ENCODE measurements at places on chromosomes 11 and 22.

DNA sequence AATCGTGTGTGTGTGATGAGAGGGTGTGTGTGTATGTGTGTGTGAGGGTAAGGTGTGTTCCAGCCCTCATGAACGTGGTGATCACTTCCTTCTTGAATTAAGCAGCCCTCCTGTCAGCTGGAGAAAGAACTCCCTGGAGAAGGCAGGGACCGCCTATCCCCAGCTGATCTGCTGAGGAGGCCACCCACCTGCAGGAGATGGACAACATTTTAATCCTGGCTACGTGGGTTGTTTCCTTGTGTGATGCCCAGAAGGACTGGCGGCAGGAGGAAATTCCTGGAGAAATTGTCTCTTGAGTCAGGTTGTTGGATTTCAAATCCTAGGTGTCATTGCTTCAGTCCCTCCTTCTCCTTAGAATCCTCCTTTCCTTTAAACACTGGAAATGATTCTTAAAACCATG is 878.8 kb downstream of the NTM start:
- DNase-seq, result no peak

DNA sequence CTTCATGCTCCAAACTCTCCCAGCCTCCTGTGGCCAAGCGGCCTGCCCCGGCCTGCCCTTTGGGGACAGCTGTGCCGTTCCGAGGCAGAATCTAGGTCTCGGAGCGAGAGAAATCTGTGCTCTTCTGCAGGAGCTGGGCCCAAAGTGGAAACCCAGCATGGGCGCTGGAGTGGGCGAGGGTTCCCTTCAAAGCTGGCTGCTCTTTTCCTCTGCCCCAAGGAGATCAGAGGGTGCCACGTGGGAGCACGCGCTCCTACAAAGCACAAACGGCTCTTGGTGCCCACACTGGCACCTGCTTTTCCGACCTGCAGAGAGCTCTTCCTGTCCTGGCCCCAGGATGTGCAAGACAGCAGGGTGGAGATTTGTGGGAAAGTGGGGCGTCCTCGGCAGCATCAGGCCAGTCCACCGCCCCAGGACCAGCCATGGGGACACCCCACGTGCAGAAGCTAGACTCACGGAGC is 6.9 kb downstream of the OSBPL5 start:
- DNase-seq, result no peak

DNA sequence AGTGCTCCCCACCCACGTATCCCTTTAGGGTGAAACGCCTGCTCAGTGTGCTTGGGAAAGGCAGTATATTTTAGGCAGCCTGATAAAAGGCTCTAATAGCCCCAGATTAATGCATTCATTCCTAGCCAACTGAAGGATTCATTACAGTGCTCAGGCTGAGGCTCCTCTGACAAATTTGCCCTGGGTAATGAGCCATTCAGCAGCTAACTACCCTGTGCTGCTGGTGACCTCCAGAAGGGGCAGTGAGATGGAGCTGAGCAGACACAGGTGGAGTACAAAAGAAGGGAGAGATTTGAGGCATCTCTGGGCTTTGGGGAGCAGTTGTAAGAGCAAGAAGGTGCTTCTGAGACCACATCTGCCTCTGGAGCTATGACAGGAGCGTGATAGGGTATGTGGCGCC is 817.0 kb downstream of the NTM start:
- DNase-seq, result no peak

GRCh38 chr22:42992886-42993479 is 22.0 kb downstream of the PACSIN2 start:
- DNase-seq, result no peak

DNA sequence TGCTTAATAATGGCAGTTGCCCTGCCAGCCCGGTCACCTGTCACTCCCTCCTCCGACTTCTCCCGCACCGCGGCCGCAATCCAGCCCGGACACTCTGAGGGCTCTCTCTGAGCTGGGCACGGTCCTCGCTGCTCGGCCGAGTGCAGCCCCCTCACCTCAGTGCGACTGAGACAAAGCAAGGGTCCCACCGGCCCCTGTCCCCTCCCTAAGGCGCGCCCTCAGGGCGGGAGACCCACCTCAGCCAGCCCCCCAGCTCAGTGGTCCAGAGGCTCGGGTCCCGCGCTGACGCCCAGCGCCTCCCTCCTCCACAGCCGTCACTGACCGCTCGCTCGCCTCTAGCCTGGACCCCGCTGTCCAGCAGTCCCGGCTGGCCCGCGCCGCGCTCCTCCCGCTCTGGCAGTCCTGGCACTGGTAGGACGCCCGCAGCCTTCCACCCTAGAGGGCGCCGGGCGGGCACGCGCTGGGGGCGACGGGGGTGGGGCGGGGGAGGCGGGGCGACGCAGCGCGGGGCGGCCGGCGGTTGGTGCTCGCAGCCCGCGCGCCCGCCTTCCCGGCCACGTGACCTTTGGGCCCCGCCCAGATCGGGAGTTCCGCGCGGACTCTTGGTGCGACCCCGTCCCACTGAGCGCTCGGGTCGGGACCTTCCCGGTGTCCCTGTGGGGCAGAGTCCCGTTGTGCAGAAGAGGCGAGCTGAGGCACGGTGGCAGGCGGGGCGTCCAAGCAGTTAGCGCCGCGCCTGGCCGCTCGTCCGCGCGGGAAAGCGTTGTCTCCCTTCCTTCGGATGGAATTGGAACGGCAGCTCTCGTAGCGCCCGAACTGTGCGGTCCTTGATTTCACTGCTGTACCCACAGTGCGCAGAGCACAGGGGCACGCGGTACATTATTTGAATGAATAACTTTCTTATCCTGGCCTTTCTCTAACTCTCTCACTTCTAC is 7.8 kb upstream of the L3MBTL2 start:
- peak; percentile 70 for DNase-seq

DNA sequence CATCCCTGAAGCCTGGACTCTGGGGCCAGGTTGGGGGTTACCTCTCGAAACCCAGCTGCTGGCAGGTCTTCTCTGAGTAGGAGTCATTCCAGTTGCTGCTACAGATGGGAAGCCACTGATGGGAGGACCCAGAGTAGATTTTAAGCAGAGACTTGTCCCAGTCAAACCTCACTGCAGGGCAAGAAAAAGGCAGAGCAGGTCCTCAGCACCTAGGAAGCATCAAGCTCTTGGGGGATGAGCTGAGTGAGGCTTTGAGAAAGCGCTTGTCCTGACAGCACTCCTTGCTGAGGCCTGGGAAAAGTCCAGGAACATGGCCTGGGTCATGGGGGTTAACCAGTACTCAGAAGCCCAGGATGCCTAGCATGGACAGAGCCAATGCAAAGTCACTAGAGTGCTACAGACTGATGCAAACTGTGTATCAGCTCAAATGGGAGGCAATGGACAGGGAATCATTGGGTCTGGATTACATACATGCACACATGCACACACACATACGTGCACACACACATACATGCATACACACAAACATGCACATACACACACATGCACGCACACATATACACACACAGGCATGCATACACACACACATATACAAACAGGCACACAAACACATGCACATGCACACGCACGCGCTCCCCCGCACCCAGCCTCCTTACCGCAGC is 15.3 kb downstream of the TMPRSS13 start:
- DNase-seq, result no peak

- no peak for DNase-seq
Observed at GRCh38 chr22:48301908-48302307, 1525.8 kb downstream of the BRD1 start.

DNA sequence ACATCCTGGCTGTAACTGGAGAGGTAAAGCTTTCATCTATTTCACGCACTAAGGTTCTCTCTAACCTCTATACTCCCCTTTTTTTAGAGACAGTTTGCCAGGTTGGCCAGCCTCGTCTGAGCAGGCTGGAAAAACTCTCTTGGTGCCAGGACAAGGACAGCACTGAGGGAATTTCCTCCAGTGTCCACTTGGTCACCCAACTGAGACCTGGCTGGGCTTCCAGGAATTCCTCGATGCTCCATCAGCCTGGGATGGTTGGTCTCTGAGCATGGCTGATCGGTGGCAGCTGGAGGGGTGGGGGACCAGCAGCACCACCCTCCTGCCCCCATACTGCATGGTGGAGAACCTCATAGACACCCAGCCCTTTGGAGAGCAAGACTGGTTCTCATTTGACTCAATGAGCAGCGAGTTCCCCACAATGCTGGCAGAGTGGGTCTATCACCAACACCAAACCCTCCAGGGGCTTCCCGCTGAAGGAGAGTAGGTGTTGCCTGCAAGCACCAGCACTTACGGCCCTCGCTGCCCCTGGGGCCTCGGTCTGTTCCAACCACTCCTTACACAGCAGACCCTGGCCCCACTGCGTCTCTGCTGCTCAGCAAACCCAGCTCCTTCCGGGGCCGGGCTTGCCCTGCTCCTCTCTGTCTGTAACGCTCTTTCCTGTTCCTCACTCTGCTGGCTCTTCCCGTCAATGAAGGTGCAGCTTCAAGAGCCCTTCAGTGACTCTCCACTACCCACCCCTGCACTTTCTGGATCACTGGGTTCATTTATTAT is 122.2 kb downstream of the ST3GAL4 start:
- DNase-seq, result no peak

DNA sequence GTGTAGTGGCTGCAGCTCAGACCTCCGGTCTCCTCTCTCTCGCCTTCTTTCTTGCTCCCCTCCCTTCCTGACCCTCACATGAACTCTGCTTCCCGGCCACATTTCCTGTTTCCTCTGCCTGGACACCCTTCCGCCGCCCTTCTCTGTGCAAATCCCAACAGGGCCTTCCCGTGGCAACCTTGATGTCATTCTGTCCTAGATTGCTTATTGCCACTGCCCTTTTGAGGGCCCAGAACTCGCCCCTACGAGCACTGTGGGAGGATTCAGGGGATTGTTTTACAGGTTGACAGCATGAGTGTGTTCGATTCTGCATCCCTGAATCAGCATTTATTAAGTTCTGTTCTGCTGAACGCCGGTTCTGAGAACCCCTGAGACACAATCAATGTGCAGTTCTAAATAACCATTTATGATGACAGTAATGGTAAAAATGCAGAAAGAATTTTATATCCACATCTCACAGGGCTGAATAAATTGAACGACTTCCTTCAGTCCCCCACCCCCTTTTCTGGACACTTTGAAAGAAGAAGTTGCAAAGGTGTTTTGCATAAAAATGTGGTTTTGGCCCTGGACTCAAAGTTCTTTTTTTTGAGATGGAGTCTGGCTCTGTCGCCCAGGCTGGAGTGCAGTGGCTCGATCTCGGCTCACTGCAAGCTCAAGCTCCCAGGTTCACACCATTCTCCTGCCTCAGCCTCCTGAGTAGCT is 6.4 kb downstream of the BATF2 start:
- DNase-seq, result no peak

DNA sequence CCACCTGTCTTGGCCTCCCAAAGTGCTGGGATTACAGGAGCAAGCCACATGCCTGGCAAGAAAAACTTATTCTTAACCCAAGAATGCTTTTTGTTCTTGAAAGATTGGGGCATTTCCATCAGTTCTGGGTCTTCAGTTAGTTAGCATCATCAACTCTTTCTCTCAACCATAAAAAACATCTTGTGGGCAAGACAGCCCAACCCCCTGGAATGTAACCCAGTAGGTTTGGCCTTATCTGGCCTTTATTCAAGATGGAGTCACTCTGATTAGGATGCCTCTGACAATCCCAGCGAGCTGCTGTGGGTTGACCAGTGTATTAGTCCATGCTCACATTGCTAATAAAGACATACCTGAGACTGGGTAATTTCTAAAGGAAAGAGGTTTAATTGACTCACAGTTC is 9.2 kb upstream of the TPCN2 start:
- DNase-seq, result no peak

- DNase-seq, result no peak
Observed at GRCh38 chr22:20844055-20845037, 14.3 kb downstream of the PI4KA start.

DNA sequence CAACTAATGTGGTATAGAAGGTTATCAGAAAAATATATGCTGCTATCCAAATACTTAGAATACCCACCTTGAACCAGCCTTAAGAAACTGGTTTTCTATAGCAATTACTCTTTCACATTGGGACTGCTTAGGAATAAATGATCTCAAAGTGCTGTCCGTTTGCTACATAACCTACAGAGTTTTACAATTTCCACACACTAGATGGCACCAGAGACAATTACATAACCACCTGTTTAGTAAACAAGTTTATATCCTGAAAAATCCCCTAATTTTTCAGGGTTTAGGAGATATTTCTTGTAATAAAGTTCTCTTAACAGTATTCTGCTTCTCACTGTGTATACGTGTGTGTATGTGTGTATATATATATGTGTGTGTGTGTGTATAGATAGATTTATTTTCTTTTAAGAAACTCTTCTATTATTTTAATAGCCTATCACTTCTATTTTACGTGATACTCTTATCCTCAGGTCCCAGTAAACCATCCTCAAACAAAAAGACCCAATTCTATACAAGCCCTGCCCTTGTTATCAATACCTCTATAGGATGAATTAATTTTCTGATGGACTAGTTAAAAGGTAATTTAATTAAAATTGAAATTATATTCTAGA is 6.7 kb upstream of the OR5I1 start:
- no peak for DNase-seq

All from D721Med (cell line).